ENCODE measurements at places on chromosomes 7 and 10.

DNA sequence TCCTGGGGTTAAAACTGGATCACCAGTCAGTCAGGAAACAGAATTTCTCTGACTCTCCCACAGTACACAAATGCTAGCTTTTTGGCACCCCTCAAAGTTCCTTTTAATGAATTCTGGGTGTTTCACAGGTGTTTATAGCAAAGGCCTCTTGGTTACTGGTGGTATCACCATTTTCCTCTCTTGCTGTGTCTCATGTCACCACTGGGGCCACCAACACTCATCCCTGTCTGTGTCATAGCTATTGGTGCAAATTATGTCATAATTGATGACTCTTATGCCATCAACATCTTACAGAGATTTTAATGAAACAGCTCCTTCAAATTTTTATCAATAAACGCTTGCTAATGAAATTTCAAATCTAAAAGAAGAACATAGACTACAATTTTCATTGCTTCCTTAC, 27.7 kb upstream of the OSBPL3 start:
- no peak for DNase-seq

GRCh38 chr10:71527135-71527534, 130.4 kb downstream of the CDH23 start:
- no peak for DNase-seq

GRCh38 chr7:1331561-1332467, 99.1 kb downstream of the UNCX start:
- no peak for DNase-seq

DNA sequence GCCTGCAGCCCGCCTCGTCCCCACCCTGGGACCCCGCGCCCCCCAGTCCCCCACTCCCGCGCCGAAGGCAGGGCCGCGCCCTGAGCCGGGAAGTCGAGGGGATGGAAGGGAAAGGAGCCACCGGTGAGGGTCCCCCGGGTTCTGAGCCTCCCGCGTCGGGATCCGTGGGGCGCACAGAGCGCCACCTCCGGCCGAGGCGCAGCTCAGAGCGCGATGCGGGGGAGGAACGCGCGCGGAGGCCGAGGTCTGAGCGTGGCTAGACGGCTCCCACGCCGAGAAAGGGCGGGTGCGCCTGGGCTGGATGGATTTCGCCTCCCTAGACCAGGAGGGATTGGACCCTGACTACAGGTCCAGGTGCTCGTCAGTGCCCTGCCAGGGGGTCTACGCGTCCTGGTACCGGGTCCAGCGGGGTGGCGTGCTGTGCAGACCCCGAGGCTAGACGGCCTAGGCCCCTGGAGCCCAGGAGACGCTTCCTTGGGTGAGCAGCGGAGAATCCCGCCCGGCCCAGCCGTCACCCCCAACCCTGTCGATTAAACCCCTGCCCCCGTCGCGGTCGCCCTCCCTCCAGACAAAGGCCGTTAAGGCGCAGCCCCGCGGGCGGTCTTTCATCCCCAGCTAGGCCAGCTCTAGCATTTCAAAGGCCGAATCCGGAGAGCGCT, 986 bp upstream of the PDGFA start:
- no peak for DNase-seq

- peak; percentile 53 for DNase-seq
Measured at GRCh38 chr7:16929146-16929762, 47.5 kb upstream of the AGR3 start.

- peak; percentile 33 for DNase-seq
Measured at GRCh38 chr10:31128536-31128935, 96.9 kb upstream of the ZNF438 start.

All from suppressor macrophage (primary cell).